Liver (tissue), 10 donors: ENCODE measurements at places on chromosomes 16 and 17. TPM values are rescaled to one million over a fixed set of nuclear protein-coding genes. Genes with fewer than 3 reads are reported as not detected.
A peak's percentile ranks its signal among the peaks of the same experiment; 100 is the strongest.

GRCh38 chr17:66957951-66958579 is 6.4 kb upstream of the CACNG4 start:
- no peak overlapping the region for H3K27ac ChIP-seq
- DNase-seq: no peak
- no peaks in the 10 kb centered on the region for H3K36me3 ChIP-seq
- H3K4me1 ChIP-seq: no peaks in the 10 kb centered on the region

DNA sequence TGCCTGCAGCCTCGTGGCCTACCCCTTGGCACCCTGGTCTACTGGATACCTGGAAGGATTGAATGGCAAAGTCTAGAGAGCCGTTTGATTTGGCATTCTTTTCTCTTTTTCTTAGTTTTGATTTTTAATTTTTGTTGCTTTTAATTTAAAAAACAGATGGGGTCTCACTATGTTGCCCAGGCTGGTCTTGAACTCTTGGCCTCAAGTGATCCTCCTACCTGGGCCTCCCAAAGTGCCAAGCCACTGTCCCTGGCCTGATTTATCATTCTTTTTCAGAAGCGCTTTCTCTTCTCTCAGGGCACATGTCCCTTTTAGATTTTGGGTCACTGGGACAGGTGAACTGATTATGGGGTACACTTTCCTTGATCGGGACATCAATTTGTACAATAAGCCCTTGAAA is 10.8 kb downstream of the ZC3H18 start:
- no peak for DNase-seq
- no peaks in the 10 kb centered on the region for H3K27me3 ChIP-seq
- H3K27ac ChIP-seq: no peak overlapping the region
- H3K36me3 ChIP-seq: peaks cover 26% of the 10 kb centered on the region
- no peaks in the 10 kb centered on the region for H3K4me1 ChIP-seq

DNA sequence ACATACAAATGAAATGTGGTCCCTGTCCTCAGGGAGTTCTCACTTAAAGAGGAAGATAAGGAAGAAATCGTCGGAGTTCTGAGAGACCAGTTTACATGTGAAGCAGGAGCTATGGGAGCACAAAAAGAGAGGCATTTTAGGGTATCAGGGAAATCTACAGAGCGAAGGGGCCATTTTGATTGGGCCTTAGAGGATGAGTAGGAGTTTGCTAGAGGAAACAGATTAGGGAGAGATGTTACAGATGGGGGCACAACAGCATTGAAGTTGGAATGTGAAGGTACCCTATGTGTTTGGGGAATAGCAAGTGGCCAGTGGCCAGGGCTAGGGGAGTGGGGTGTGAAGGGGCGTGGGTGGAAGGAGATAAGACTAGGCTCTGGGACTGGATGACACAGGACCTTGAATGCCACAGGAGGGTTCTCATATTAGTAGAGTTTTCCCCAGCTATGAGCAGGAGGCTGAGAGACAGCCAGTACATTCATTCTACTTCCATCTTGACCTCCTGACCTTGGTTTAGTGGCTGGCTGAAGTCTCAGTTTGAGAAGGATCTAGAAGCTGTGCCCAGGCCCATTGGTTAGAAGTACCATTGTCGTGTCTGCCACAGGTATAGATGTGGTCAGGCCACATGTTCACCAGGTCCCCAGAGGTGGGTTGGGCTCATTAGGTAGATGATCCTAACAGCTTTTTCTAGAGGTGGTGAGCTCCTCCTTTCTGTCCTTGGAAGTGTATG is 34.8 kb downstream of the CPNE2 start:
- H3K27me3 ChIP-seq: no peaks in the 10 kb centered on the region
- no peak for DNase-seq
- H3K27ac ChIP-seq: no peak overlapping the region
- H3K36me3 ChIP-seq: no peaks in the 10 kb centered on the region
- no peak overlapping the region for H3K4me3 ChIP-seq

DNA sequence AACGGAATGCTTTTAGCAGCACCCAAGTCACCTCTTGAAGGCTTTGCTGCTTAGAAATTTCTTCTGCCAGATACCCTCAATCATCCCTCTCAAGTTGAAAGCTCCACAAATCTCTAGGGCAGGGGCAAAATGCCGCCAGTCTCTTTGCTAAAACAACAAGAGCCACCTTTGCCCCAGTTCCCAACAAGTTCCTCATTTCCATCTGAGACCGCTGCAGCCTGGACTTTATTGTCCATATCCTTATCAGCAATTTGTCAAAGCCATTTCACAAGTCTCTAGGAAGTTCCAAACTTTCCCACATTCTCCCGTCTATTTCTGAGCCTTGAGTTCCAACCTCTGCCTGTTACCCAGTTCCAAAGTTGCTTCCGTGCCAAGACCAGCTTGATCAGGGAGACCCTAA is 27.4 kb downstream of the TMC6 start:
- H3K4me1 ChIP-seq: no peaks in the 10 kb centered on the region
- H3K4me3 ChIP-seq: no peak overlapping the region
- DNase-seq: no peak
- no peak overlapping the region for H3K27ac ChIP-seq

DNA sequence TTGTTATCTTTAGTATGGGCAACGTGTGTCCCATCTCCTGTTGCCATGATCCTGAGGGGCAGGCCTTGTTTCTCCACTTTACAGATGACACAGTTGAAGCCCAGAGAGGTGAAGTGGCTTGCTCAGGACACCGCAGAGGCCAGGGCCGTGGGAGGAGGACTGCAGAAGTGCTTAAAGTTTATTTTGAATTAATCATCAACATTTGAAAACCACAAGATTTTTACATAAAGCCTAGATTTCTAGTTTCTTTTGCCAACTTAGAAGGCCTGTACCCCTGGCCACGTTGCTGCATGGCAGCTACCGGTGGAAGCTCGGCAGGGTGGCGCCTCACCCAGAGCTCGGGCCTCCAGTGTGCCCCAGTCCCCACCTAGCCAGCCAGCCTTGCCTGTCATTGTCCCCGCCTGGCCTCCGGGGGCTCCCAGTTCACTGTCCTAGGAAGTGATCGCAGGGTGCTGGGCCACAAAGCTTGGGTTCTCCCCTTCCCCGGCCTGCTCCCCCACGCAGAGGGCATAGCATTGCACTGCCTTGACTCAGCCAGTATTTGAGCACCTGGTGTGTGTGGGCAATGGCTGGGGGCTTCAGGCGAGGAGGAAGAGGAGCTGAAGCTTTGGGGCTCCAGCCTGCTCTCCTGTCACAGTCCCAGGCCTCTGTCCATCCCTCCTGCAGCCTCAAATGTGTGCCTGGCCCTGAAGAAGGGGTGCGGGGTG is 14.8 kb upstream of the ADCY7 start:
- no peak overlapping the region for H3K27ac ChIP-seq
- H3K36me3 ChIP-seq: no peaks in the 10 kb centered on the region
- no peak for DNase-seq

DNA sequence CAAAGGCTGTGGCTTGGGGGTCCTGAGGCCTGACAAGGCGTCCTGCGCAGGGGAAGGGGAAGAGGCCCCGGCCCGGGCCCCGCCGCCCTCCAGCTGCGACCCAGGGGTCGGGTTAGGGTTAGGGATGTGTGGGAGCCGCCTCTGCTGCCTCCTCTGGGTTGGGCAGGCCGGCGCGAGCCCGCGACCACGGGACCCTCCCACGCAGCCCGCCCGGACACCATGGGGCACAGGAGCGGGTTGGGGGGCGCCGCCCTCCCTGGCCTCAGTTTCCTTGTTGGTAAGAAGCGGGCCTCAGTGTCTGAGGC is 386 bp downstream of the CIAO3 start:
- no peak for DNase-seq
- peak overlapping the region; percentile 99 for H3K4me3 ChIP-seq
- peaks cover 12% of the 10 kb centered on the region for H3K4me1 ChIP-seq
- H3K27me3 ChIP-seq: no peaks in the 10 kb centered on the region
- H3K36me3 ChIP-seq: peaks cover 13% of the 10 kb centered on the region
- H3K27ac ChIP-seq: peak overlapping the region; percentile 56

DNA sequence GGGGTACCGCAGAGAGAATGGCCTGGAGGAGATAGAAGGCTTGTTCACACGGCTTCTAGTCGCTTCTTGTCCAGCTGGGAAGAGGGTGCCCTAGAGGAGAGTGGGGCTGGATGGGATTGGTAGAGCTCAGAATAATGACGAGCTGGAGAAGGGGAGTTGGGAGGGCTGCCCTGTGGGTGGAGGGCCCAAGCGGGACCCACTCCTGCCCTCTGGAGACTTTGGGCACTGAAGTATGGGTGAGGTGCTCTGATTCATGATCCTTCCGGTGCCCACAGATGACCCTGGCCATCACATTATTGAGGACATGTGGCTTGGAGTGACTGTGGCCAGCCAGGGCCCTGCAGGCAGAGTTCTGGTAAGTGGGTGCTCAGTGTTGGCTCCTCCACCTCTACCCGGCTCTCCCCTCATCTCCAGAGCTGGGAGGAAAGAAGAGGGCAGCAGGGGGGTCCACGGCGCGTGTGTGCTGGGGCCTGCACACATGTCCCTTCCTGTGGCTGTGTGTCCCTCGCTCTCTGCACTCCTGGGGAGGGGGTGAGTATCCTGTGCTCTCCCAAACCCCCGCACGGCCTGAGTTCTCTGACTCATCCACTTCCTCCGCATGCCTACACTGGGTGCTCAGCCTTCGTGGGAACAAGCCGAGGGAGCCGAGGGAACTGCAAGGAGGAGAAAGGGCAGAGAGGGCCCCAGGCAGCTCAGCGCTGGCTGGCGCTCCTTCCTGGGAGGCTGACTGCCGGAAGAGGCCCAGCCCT is 8.5 kb downstream of the ITGA3 start:
- DNase-seq: no peak
- H3K4me3 ChIP-seq: no peak overlapping the region
- no peaks in the 10 kb centered on the region for H3K36me3 ChIP-seq
- no peaks in the 10 kb centered on the region for H3K27me3 ChIP-seq
- H3K27ac ChIP-seq: peak overlapping the region; percentile 50

DNA sequence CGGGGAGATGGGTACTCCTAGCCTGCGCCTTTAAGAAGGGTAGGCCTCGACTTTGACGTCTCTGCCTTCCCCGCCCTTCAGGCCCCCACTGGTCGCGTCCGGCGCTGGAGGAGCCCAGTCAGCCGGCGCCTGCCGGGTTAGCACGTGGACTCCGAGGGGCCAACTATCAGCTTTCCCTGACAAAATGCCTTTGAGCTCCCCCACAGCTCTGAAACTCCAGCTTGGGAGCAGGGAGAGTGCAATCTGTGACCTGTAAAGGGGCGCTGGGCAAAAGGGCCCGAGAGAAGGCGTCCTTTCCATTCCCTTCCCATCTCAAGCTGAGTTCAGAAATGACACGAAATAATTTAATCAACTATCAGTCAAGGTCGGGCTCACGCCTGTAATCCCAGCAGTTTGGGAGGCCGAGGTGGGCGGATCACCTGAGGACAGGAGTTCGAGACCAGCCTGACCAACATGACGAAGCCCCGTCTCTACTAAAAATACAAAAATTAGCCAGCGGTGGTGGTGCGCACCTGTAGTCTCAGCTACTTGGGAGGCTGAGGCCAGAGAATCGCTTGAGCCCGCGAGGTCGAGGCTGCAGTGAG is 2.3 kb upstream of the SLC25A39 start:
- H3K4me1 ChIP-seq: peaks cover 5% of the 10 kb centered on the region
- no peak overlapping the region for H3K27ac ChIP-seq
- H3K4me3 ChIP-seq: no peak overlapping the region
- no peaks in the 10 kb centered on the region for H3K36me3 ChIP-seq
- no peaks in the 10 kb centered on the region for H3K27me3 ChIP-seq

- peaks cover 18% of the 10 kb centered on the region for H3K4me1 ChIP-seq
- no peaks in the 10 kb centered on the region for H3K27me3 ChIP-seq
- DNase-seq: no peak
- H3K36me3 ChIP-seq: no peaks in the 10 kb centered on the region
- H3K4me3 ChIP-seq: no peak overlapping the region
Measured at GRCh38 chr16:5036228-5037156, 2.8 kb upstream of the NAGPA start.

GRCh38 chr17:15377616-15378015 is 36.2 kb upstream of the TEKT3 start:
- H3K27me3 ChIP-seq: no peaks in the 10 kb centered on the region
- DNase-seq: no peak
- no peaks in the 10 kb centered on the region for H3K36me3 ChIP-seq

DNA sequence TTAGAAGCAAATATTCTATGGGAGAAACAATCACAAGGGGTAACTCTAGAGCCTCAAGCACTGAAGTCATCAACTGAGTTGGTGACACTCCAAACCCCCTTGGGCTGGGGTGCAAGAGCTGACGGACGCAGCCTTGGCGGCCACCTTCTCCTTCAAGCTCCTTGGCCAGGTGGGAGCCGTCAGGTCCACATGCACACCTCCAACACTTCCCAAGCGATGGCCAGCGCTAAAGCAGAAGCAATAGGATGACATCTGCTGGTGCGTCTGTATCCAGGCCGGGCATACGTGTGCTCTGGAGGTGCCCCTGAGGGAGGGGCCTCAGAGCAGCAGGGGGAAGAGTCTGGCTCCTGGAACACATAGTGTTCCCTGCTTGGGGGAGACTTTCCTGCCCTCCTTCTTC is 12.2 kb upstream of the FOXJ1 start:
- no peak overlapping the region for H3K27ac ChIP-seq
- no peaks in the 10 kb centered on the region for H3K4me1 ChIP-seq
- H3K27me3 ChIP-seq: no peaks in the 10 kb centered on the region

- no peak overlapping the region for H3K4me3 ChIP-seq
- DNase-seq: no peak
- no peaks in the 10 kb centered on the region for H3K4me1 ChIP-seq
- H3K27ac ChIP-seq: no peak overlapping the region
Measured at GRCh38 chr16:12414281-12414680, 389.4 kb downstream of the CPPED1 start.

- H3K36me3 ChIP-seq: no peaks in the 10 kb centered on the region
- no peaks in the 10 kb centered on the region for H3K27me3 ChIP-seq
- DNase-seq: no peak
- H3K27ac ChIP-seq: no peak overlapping the region
- H3K4me1 ChIP-seq: no peaks in the 10 kb centered on the region
- no peak overlapping the region for H3K4me3 ChIP-seq
Measured at GRCh38 chr17:21172846-21173245, 41.1 kb downstream of the TMEM11 start.

GRCh38 chr16:86931410-86931941 is 353.1 kb downstream of the FOXL1 start:
- H3K36me3 ChIP-seq: no peaks in the 10 kb centered on the region
- no peak overlapping the region for H3K4me3 ChIP-seq
- H3K27ac ChIP-seq: no peak overlapping the region
- DNase-seq: no peak

DNA sequence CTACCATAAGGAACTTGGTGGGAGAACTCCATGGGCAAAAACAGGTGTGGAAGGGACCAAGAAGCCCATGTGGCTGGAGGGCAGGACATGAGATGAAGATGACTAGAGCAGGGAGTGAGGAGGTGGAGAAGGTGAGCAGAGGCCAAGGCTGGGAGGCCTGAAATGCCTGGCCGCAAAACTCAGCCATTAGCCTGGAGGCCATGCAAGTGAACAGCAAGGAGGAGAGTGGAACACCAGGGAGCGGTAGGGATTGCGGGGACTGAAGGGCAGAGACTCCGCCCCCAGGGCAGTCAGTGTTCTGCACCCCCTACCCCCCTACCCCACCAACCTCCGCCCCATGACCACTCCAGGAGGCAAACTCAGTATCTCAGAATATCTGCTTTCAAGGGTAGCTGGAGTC is 17.0 kb downstream of the BCL7C start:
- no peak for DNase-seq
- H3K27me3 ChIP-seq: no peaks in the 10 kb centered on the region
- H3K4me3 ChIP-seq: no peak overlapping the region
- peaks cover under 1% of the 10 kb centered on the region for H3K36me3 ChIP-seq
- no peak overlapping the region for H3K27ac ChIP-seq
- peaks cover 10% of the 10 kb centered on the region for H3K4me1 ChIP-seq

- no peaks in the 10 kb centered on the region for H3K36me3 ChIP-seq
- H3K4me3 ChIP-seq: no peak overlapping the region
- H3K27ac ChIP-seq: no peak overlapping the region
- H3K27me3 ChIP-seq: peaks cover 2% of the 10 kb centered on the region
- H3K4me1 ChIP-seq: no peaks in the 10 kb centered on the region
Measured at GRCh38 chr17:33318241-33318640, 25.1 kb upstream of the ASIC2 start.

Gene CRYBA1
- not detected for total RNA-seq

Gene BRIP1
- total RNA-seq: 1.5 TPM

Gene ALOX15B
- total RNA-seq: 0.92 TPM

Gene RNF112
- total RNA-seq: 0.23 TPM
